SW 1271 (cell line): ENCODE measurements at places on chromosomes 4 and X.
A peak's percentile ranks its signal among the peaks of the same experiment; 100 is the strongest.

DNA sequence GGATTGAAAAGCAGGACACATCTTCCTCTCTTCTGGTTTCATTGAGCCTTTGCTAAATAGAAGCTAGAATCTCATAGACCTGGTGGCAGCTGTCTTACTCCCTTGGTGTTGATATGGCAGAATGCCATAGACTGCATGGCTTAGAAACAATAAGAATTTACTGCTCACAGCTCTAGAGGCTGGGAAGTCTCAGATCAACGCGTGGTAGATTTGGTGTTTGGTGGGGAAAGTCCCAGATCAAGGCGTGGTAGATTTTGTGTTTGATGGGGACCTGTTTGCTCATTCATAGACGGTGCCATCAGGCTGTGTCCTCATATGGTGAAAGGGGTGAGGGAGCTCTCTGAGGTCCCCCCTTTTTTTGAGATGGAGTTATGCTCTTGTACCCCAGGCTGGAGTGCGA lies 57.6 kb upstream of the PPP2R3B start:
- no peak for DNase-seq

GRCh38 chr4:57200799-57201327 lies 90.7 kb upstream of the IGFBP7 start:
- DNase-seq = no peak

GRCh38 chr4:56764775-56765174 lies 56.7 kb downstream of the SPINK2 start:
- DNase-seq = no peak

DNA sequence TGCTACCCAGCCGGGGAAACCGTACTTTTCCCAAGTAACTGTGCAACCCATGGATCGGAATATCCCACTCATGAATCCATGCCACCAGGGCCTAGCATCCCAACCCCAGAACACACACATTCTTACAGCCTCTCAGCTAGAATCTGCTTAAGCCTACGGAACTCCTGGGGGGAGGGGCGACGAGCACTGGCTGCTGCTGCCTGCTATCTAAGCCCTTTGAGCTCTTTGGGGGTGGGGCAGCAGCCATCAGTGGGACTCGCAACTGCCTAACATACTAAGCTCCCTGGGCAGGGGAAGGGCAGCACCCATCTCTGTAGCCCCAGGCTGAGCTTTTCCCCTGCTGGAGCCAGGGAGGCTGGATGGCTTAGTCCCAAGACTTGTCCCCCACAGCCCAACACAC lies 28.6 kb downstream of the NUDT10 start:
- DNase-seq = no peak

GRCh38 chr4:169311643-169312365 lies 41.0 kb upstream of the SH3RF1 start:
- DNase-seq = peak; percentile 35

GRCh38 chr4:114582621-114583020 lies 16.0 kb upstream of the UGT8 start:
- no peak for DNase-seq

- no peak for DNase-seq
These were observed 23.4 kb upstream of the CFAP299 start for GRCh38 chr4:80312124-80312523.

DNA sequence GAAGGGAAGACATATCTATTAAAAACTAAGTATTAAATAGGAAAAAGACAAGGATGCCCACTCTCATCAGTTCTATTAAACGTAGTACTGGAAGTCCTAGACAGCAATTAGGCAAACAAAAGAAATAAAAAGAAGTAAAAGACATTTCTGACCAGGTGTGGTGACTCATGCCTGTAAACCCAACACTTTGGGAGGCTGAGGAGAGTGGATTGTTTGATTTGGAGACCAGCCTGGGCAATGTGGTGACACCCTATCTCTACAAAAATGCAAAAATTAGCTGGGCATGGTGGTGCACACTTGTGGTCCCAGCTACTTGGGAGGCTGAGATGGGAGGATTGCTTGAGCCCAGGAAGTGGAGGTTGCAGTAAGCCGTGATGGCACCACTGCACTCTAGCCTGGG lies 1071.8 kb downstream of the FAT4 start:
- DNase-seq = no peak

DNA sequence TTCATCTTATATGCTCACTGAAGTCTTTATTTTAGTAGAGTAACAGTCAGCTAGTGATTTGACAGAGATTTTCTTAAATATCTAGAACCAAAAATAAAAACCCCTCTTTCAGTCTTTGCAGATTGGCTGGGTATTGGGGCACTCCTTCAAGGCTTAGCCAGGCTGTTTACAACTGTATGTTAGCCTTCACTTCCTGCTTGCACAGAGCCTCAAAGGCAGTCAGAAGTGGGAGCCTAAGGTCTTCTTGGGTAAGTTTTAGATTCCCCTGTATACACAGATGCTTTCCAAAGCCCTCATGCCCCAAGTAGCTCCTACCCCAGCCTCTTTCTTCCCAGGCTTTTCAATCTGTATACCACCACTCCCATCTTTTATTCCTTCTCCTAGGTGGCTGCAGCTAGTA lies 136.1 kb upstream of the STIM2 start:
- DNase-seq = no peak
